Activated CD4-positive, alpha-beta T cell treated with anti-CD3 and anti-CD28 coated beads, Interleukin-2, amount 50 U/mL, for 4 hours (primary cell): ENCODE measurements at places on chromosomes 1 and 21.
A peak's percentile ranks its signal among the peaks of the same experiment; 100 is the strongest.

DNA sequence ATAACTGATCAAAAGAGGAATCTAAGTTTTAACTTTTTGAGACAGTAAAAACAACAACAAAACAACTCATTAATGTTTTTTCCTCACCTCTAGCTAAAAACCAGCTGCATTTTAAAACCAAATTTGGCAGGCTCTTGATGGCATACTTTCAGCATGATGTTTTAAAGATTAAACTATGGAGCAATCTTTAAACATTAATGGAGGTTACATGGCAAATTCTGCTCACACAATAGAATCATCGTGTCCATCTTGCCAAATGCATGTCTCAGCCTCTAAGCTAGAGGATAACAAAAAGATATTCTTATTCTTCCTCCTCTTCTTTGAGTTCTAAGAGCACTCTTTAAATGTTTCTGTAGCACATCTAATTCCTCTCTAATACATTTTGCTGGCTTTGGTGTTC is 579.8 kb upstream of the PKN2 start:
- DNase-seq: no peak

DNA sequence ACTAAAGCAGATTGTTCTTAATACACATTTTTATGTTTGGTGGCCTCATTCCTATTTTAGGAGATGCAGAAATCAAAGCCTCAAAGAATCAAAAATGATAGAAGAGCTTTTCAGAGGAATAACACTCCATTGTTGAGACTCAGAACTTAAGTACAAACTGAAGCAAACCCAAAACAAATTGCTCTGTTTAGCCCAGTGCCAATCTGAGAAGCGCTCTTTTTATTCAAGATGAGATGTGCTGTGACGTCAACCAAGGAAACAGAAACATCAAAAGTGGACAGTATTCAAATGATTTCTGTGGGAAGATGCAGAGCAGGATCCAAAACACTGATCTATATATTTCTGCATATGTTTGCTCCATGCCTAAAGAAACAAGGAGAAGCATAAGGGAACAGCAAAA is 18.0 kb downstream of the COLGALT2 start:
- DNase-seq: no peak

- DNase-seq: no peak
These were observed 5.1 kb downstream of the TLCD4 start for GRCh38 chr1:95122151-95122697.

GRCh38 chr1:193533853-193534252 is 347.4 kb upstream of the B3GALT2 start:
- DNase-seq: no peak

DNA sequence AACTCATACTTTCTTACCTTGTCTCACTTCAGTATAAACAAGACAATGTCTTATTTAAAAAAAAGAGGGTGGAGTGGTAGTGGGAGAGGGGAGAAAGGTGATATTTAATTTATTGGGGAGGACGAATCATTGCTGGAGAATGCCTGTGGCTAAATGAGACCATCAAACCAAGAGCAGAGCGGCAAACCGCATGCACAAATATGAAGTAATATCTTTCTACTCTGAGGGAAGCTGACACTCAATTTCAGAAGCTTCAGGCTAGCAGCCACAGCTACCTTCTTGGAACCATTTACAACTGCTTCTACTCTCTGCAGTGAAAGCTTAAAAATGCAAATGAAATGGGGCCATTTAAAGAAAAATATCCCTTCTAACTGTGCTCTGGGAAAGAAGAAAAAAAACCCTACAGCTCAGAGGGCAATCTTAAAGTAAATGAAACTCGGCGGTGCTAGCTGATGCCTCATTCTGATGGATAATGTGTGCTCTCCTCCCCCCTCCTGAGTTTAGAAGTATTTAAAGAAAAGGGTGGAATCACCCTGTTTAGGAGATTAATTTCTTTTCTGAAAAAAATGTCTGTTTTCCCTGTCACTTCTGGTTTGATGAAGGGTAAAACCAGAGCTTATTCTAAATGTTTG is 178.2 kb upstream of the CAMK1G start:
- no peak for DNase-seq

DNA sequence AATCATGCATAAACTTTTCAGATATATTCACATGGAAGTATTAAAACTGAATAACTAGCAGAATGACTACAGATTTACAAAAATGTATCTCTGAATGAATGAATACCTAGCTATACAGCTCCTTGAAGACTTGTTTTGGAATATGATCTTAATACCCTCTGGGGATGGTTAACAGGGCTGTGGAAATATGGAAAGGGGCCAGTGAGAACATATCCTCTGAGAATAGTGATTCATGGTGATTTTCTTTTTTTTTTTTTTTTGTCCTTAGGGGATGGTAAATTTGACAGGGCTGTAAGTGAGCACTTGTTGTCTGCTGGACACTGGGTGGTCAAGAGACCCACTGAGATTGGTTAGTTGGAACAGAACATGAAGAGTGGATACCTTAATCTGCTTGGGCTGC is 80.7 kb upstream of the HP1BP3 start:
- DNase-seq: no peak

GRCh38 chr1:151502035-151502700 is 9.0 kb upstream of the CGN start:
- DNase-seq: no peak

DNA sequence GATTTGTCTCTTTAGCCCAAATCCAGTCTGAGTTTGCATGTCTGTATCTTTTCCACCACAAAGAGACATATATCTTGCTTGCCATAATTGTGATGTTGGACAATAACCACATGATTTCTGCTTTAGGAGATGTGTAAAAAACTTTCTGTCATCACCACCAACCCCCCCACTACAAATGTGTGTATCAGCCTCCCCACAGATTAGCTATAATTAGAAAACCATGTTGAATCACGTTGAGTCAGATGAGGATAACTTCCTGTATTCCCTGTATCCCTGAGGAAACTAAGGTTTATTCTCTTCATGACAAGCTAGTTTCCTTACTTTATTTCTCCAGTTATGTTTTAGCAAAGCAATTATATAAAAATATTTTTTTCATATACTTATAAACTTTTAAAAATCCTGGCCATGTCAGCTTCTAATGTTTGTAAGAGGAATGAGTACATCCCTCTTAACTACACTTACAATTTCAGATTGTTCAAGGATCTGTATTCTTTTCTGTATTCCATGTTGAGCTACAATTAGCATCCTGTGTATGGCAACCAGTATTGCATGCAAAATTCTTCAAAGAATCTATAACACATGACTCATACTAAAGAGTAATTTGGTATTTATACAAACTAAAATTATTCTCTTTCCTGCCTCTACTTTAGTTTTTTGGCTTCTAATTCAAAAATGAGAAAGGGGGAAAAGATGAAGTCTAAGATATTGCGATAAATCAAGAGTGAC is 143.0 kb downstream of the FMN2 start:
- DNase-seq: no peak

- DNase-seq: no peak
These were observed 183.1 kb upstream of the KAZN start for GRCh38 chr1:14415396-14415795.

- no peak for DNase-seq
These were observed 17.7 kb upstream of the C1orf87 start for GRCh38 chr1:60091195-60091715.

DNA sequence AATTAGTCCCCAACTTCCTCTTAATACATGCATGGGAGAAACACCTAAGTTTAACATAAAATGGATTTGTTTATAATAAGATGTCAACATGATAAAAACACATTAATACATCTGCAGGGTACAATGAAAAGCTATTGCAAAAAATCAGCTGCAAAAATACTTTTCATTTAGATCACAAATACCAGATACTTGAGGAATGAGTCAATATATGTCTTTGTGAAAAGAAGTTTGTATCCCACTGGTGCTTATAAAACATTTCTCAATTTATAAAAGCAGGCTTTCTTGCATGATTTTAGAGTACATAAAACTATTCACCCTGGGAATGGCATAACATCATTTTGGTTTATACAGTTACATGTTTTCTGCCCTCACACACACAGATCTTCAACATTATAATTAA is 18.6 kb upstream of the PRKAA2 start:
- no peak for DNase-seq

- DNase-seq: no peak
These were observed 20.4 kb upstream of the CSF3R start for GRCh38 chr1:36503159-36503558.

- no peak for DNase-seq
These were observed 19.9 kb upstream of the TMEM39B start for GRCh38 chr1:32052887-32053286.

GRCh38 chr1:62428351-62428750 is 8.5 kb upstream of the USP1 start:
- DNase-seq: no peak

DNA sequence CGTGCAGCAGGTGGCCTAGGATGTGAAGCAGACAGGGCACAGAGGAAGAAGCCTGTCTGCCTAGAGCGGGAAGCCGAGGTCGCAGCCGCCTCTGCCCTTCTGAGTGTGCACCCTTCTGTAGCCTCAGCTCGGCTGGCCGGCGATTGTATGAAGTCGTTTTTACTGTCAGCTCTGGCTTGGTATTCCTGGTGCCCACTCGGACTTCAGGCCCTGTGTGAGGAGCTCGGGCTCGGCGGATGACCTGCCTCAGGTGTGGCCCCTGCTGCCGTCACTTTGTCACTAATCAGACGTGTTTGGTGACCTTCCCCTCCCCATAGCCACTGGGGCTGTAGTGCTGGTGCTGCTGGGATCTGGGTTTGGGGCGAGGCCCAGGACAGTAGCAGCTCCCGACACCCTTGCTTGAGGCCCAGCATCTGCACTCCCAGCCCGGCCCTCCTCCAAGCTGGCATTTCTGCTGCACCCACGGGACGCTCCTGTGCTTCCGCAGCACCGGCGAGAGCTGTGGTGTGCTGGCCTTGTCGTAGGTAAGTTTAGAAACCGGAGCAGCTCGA is 18.1 kb downstream of the SLX9 start:
- DNase-seq: no peak

DNA sequence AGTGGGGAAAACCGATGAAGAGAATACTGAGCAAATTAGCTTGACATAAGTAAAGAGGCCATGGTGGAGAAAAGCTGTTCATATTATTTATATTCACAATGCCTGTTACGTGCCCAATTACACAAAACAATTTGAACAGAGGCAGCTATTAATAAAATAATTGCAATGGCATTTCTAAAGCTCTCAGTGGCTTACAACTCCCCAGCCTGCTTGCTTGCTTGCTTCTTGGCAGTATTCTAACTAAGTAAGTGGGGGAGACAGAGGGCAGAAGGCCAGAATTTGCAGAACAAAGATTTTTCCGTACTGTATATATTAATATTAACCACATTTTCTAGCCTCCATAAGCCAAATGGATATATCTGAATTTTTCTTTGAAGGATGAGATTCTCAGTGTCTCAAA is 12.9 kb downstream of the PTPN14 start:
- DNase-seq: no peak

DNA sequence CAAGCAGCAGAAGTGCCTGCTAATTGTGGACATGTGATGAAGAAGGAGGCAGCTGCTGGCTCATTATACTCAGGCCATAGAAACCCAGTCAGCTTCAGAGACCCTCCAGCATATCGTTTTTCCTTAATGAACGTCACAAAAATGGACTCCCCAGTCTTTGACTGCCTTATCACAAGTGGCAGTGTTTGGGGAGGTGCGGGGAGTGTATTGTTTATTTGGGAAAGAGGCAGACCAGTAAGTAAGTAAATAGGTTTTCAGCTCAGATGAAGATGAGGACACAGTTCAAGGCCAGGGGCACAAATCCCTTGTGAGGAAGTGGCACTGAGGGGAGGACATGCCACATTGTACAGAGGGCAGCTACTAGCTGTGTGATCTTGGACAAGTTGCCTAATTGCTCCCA is 43.5 kb upstream of the NRDC start:
- no peak for DNase-seq

DNA sequence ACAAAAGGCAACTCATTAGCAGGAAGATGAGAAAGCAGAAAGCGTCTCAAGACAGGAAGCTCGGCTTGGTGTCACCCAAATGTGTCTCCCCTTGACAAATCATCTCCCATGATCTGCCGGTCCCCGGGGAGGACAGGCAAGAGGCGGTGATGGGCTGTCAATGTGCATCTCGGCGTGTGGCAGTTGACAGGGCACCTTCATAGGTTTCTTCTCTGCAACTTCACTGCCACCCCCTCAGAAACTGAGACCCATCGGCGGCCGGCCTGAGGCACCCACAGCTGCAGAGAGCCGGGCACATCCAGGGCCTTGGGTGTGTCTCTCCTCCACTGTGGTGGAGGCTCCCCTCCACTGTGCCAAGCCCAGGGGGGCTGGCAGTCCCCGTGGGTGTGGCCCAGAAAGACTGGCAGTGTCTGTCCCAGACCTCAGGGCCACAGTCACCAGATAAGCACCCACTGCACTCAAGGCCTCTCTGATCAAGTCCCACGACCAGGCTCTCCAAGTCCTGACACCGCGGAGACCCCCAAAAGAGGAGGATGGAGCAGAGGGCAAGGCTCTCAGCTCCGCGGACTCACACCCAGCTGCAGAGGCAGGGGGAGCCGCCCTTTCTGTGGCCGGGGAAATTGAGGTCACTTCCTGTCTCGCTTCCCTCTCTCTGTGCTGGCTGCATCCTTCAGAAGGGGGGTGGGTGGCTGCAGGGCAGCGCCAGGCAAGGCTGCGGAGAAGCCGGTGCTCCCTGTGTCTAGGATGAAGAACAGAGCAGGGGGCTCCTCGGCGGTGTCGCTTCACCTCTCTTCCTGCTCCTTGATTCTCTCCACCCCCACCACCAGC is 39.6 kb upstream of the LBR start:
- peak; percentile 71 for DNase-seq

DNA sequence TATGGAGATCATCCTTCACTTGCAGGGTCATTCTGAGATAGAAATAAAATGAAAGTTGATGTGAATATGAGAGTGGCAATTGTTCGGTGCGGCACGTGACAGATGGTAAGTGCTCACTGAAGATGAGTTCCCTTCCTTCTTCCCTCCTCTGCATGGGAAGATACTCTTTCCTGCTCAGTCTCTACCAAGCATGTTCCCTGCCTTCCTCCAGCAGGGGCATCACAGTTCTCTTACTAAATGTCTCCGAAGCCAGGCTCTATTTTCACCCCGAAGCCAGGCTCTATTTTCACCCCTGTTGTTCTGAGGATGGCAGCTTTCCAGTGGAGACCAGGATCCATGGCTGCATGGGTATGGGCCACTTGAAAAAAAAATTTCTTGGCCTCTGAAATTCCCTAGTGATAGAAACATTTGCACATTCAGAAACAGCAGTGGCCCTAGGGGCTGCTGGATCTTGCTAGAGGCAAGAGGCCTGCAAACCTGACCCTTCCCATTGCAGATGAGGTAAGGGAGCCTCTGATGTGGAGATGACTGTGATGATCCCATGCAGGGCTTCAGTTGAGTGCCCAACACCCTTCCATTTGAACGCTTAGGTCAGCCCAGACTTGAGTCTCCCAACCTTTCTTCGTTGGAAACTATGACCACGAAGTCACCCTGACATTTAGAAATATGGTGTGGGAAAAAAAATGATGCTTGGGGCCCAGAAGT is 123.7 kb upstream of the HMGB4 start:
- DNase-seq: no peak

DNA sequence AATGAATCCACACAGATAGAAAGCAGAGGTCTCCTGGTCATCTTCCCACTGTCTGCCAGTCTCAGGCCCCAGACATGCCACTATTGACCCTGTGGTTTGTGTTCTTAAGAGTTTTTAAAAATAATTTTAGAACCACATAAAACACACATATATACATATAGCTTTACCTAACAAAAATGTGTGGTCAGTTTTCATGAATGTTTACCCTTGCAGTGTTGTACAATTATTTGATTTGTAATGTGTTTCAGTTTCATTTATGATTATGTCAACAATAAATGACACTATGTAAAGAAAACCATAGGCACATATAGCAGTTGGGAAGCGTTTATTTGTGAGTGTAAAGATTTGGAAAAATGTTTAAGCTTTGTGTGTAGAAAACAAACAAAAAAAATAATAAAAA is 17.1 kb downstream of the CHAF1B start:
- DNase-seq: no peak

GRCh38 chr1:231931846-231932454 is 305.4 kb downstream of the DISC1 start:
- DNase-seq: peak; percentile 13
